ENCODE measurements at places on chromosomes 12 and 14.

DNA sequence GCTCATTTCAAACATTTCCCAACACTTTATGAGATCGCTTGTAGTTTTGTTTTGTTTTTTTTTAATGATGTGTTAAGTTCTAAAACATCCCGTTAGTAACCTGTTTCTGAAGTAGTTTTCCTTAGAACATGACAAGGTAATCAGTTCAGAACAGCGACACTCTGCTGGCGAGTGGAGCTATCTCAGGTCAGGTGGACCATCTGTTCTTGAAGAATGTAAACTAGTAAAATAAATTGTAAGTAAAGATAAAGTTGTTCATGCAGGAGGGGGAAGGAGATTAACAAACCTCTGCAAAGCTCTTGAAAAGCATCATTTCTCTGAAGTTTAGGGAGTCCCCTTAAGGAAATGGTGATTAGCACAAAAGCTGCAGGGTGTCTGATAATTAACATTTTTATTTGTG lies 71.9 kb upstream of the DACT1 start:
- no peak for DNase-seq

DNA sequence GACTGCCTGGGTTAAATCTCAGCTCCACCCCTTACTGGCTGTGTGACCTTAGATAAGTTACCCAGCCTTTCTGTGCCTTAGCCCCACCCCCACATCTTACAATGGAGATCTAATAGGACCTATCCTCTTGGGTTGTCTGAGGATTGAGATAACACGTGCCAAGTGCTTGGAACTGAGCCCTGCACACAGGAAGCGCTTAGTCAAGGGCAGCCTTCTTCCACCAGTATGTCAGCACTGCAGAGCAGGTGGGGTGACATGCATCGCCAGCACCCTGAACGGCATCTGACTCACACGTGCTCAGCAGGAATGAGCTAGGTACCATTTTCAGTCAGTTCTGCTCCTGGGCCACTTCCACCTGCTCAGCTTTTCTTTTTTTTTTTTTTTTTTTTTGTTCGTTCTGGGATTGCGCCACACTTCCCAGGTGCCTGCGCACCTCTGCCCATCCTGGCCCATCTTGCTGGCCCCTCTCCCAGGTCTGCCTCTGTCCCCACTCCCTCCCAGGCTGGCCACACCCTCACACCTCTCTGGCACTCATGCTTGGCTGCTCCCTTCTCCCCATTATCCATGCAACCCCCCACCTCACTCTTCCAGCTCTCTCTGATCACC lies 19.6 kb downstream of the LGMN start:
- no peak for DNase-seq

- DNase-seq, result no peak
Observed at GRCh38 chr12:96879301-96879700, 27.8 kb upstream of the NEDD1 start.

DNA sequence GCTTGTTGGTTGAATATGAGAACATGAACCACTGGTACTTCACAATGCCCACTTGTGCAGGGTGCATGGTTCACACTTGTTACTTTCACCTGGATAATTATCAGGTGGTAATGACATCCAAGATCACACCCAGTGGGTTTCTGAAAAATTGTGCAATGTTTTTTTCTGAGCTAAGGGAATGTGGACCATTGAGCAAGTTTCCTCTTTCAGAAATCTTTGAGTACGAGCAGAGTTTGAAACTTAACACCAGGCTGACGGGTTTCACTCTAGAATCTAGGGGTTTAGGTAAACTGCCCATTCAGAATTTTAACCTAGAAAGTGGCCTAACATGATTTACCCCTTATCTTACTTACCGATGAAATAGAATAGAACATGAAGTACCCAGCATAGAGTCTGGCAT lies 389.6 kb downstream of the PAWR start:
- no peak for DNase-seq

GRCh38 chr14:66425402-66425801 lies 60.8 kb upstream of the CCDC196 start:
- DNase-seq, result no peak

DNA sequence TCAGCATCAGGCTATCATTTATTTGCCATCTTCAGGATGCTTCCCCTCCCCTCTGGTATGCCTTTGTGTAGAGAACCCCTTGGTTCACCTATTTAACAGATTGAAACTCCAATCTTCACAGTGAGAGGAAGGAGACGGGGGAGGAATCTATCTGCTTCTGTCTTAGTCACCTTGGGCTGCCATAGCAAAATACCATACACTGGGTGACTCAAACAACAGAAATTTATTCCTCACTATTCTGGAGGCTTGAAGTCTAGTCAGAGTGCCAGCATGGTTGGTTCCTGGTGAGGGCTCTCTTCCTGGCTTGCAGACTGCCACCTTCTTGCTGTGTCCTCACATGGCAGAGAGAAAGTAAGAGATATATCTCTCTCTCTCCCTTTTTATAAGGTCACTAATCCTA lies 13.5 kb upstream of the EML1 start:
- no peak for DNase-seq

DNA sequence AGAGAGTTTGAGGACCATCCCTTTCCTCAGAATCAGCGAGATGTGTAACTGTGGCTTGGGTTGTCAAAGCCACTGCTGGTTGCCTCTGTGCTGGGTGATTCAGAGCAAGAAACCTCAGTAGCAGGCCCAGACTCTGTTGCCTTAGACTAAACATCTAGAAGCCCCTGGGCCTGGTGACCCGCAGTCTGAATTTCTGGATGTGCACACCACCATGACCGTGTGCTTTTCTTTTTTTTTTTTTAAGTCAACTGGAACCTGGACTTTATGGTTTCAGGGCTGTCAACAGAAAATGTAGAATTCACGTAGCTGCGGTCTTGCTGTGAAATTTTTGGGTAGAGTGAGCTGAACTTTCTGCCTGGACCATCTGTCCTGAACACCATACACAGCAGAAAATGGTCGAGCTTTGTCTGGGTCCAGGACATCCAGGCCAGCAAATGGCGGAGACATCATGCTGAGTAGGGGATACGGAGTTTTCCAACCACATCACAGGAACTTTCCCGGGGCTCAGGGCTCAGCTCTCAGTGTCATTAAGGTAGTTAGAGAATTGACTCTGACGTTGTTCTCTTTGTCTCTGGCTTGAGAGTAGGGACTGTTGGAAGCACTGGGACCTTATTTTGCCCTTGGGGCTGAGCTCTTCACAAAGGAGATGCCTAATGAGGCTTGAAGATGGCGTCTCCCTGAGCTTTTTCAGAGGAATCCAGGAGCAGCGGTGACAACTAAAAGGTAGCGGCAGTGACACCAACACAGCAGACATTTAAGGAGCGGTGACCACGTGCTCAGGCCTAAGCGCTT lies 23.0 kb upstream of the BATF start:
- no peak for DNase-seq

DNA sequence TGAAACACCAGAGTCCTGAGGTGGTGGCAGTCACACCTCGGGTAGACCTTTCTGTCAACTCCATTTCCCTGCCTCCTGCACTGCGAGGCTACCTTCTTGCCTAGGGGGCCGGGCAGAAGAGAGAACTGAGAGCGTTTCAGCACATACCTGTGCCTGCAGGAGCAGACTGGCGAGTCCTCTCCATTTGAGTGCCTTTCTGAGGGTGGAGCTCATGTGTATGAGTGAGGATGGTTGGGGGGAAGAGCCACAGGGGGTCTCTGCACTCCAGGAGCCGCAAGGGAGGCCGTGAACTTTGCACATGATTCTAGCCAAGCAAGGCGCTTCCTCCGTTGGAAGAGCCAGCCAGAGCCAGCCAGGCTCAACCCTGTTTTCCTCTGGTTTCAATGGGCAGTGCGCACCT lies 31.0 kb upstream of the CCND2 start:
- no peak for DNase-seq

- DNase-seq, result peak; percentile 24
Observed at GRCh38 chr14:68468437-68469207, 324.2 kb downstream of the ZFP36L1 start.

GRCh38 chr12:116472193-116472592 lies 87.0 kb upstream of the MAP1LC3B2 start:
- no peak for DNase-seq

DNA sequence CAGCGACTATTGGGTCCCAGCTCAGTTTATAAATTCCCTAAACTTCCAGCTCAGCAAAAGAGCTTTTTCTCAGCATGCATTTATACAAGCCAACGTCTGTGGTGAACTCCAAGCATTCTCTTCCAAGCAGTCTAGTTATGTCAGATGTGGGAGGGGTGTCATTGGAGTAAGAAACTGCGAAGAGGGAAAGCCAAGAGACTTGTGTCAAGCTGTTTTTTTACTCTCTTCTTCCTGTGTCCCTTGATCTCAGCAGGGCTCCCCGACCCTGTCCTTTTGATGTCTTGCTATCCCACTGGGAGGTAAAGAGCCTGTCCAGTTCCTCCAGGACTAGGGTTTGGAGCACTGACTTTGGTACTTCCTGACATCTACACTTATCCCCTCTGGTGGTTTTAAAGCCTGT lies 69.0 kb downstream of the PPM1H start:
- DNase-seq, result no peak

DNA sequence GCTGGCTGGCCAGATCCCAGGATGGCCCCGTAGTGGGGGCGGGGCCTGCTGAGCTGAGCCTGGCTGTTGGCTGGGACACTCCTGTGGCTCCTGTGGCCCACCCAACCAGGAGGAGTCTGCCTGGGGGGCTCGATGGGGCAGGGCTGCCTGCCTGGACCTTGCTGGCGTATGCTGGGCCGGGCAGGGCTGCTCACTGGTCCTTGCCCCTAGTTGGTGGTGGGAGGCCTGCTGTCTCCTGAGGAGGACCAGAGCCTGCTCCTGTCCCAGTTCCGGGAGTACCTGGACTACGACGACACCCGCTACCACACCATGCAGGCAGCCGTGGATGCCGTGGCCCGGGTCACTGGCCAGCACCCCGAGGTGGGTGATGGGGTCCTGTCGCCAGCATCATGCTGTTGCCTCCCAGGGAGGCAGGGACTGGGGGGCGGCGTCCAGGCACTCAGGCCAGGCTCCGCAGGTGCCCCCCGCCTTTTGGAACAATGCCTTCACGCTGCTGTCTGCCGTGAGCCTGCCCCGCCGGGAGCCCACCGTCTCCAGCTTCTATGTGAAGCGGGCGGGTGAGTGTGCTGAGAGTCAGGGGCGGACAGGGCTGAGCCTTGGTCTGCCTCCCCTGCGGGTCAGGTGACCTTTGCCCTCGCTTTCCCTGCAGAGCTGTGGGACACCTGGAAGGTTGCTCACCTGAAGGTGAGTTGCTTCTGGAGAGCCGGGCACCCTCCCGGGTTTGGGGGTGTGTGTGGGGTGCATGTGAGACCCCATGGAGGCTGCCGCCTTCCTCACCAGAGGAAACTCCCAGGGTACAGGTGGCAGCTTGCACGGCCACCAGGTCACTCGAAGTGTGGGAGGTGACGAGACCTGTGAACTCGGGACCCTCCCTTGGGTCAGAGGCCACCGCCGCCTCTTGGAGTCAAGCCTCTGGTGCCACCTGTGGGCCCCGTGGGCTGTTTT lies 3.4 kb downstream of the NOC4L start:
- DNase-seq, result no peak

DNA sequence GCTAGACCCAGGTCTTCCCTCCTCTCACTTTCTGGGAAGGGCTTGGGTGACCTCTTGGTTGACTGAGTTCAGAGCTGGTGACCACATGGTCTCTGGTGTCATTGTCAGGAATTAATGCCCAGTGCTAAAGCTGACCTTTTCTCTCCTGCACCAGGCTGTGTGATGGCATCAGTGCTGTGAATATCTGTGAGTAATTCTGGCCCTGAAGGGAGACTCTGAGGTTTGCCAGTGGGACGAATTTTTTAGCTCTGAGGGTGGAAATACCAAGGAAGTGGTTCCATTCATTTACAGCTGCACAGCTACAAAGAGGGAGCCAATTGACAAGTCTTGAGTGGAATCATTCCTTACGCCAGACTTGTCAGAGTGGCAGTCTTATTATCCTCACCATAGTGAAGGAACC lies 6.2 kb upstream of the KRT86 start:
- no peak for DNase-seq

DNA sequence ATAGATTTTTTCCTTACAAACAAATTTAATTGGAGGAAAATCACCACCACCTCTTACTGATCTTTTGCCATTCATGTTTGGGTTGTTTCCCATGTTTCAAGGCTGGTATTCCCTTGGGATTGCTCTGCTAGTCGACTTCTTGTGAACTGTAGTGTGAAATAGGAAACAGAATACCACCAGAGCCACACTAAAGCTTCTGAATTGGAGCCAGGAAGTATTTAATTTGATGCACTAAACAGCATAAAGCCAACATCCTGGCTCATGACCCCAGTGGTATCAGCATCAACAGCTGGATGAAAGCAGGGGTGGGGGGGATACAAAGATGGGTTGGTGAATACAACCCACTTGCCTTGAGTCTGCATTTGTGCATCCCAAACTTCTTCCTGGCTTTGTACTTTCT lies 127.5 kb downstream of the TBC1D30 start:
- no peak for DNase-seq

- DNase-seq, result no peak
Observed at GRCh38 chr14:72856530-72857266, 37.2 kb downstream of the DPF3 start.

DNA sequence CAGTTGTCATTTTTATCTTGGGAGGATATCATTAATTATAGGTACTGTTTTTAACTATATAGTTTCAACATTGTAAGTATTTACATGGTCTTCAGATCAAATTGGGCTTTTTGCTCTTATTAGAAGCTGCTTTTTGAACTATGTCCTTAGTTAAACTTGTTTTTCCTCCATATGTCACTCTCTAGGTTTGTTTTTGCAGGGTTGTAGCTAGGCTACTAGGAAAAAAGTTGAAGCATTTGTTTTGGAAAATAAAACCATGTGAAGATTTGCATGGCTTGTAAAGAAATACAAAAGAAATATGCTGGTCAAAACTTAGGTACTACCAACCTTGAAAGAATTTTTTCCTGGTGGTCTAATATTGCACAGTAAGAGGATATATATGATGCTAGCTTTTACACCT lies 3.4 kb downstream of the ARID2 start:
- no peak for DNase-seq

- no peak for DNase-seq
Observed at GRCh38 chr14:55192054-55192621, 753 bp upstream of the DLGAP5 start.

GRCh38 chr12:94012071-94012470 lies 136.3 kb upstream of the PLXNC1 start:
- no peak for DNase-seq

GRCh38 chr12:105335856-105336255 lies 5.4 kb downstream of the C12orf75 start:
- DNase-seq, result no peak

DNA sequence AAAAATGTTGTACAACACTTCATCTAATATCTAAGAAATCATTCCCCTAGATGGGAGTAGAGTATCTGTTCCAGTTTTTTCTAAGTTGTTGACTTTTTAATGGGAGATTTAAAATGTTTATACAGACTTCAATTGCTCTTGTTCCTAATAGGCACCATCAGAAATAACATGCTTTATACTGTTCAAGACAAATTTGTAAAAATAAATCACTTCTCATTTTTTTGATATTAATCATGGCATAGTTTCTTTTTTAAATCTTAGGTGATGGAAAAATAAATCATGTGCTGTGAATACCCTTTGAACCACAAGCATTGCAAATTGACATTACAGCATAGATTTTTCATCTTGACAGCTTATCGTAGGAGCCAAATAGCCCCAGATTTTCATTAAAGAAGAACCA lies 473.5 kb upstream of the MGAT4C start:
- no peak for DNase-seq
